GM23338 (cell line): ENCODE measurements at places on chromosomes 4 and X.

- peak; percentile 5 for DNase-seq
- peaks cover 4% of the 10 kb centered on the region for H3K36me3 ChIP-seq
These were observed 300.9 kb upstream of the FAT4 start for GRCh38 chr4:125013891-125014290.

GRCh38 chr4:100809506-100809905 lies 291.7 kb upstream of the EMCN start:
- no peak for DNase-seq
- no peaks in the 10 kb centered on the region for H3K27me3 ChIP-seq
- H3K4me1 ChIP-seq: peaks cover 21% of the 10 kb centered on the region
- no peak overlapping the region for H3K27ac ChIP-seq
- H3K4me3 ChIP-seq: no peak overlapping the region
- H3K36me3 ChIP-seq: no peaks in the 10 kb centered on the region

DNA sequence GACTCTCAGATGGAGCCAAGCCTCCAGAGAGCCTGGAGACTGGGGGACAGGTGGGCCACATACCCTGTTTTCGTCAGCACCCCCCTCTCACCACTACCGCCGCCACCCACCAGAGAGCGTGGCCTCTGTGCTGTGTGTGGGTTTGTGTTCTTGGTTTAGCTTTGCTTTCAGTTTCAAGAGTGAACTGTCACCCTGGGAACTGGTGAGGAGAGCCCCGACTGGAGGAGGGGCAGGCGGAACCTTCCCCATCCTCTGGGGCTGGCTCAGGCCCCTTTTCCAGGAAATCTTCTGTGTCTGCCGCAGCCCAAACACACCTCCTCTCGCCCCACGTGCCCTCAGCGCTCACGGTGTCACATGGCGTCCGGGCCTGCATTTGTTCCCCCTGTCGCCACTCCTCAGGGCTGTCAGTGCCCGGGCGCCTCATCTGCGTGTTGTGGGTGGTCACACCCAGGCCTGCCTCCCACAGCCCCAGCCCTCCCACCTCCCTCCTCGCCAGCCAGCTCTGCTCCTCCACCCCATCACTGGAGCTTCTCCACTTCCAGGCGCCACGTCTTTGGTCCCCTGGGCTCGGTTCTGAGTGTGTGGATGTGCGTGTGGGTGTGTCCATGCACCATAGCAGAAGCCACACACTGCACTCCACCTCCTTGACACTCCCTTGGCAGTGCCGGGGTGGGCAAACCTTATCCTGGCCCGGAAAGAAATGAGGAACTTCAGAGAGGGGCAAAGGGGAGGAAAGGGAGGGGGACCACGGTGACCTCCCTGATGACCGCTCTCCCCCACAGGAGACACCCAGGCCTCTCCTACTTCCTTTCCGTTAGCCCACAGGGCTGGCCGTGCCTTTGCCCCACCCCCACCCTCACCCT lies 27.8 kb downstream of the ELF4 start:
- H3K27ac ChIP-seq: no peak overlapping the region
- no peaks in the 10 kb centered on the region for H3K27me3 ChIP-seq
- DNase-seq: no peak
- H3K36me3 ChIP-seq: no peaks in the 10 kb centered on the region

GRCh38 chr4:39846120-39846519 lies 131.6 kb downstream of the PDS5A start:
- no peak overlapping the region for H3K27ac ChIP-seq
- no peaks in the 10 kb centered on the region for H3K4me1 ChIP-seq
- no peak overlapping the region for H3K4me3 ChIP-seq
- no peaks in the 10 kb centered on the region for H3K27me3 ChIP-seq
- no peak for DNase-seq
- no peaks in the 10 kb centered on the region; the same call in 1 of the 2 replicates for H3K36me3 ChIP-seq

DNA sequence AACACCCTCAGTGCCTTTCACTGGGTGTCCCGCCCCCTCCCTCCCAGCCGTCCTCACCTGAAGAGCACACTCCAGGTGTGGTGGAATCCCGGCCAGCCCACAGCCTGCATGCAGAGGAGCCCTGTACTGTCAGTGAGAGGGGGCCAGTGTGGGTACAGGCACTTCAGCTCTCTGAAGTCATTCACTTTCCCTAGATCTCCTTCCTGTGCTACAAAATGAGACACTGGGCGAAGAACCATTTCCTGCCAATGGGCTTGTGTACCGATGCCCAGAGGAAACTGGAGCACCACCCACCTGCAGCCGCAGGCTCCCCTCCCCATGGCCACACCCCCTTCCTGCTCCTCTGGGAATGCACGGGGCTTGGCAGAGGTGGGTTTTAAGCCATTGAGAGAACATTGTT lies 73.9 kb upstream of the C4orf50 start:
- no peak overlapping the region for H3K27ac ChIP-seq
- H3K27me3 ChIP-seq: no peaks in the 10 kb centered on the region
- no peak overlapping the region for H3K4me3 ChIP-seq
- H3K4me1 ChIP-seq: peaks cover 16% of the 10 kb centered on the region
- H3K36me3 ChIP-seq: no peaks in the 10 kb centered on the region; the same call in 1 of the 2 replicates
- peak; percentile 59 for DNase-seq

GRCh38 chr4:45693746-45694145 lies 430.1 kb downstream of the GABRG1 start:
- H3K27me3 ChIP-seq: no peaks in the 10 kb centered on the region
- H3K36me3 ChIP-seq: no peaks in the 10 kb centered on the region
- H3K27ac ChIP-seq: no peak overlapping the region
- no peak for DNase-seq
- H3K4me1 ChIP-seq: no peaks in the 10 kb centered on the region
